H7 (cell line): ENCODE measurements at places on chromosomes 7 and 10. TPM values are rescaled to one million over a fixed set of nuclear protein-coding genes. Genes with fewer than 3 reads are reported as not detected.

Gene SEMA3D
- 0.90 and 1.6 TPM in 2 replicates for total RNA-seq

Gene GPR26
- 0.03 and 0.07 TPM in 2 replicates for total RNA-seq

Gene PRSS37
- not detected in 2 replicates for total RNA-seq

Gene ANKRD61
- 0.18 and 0.31 TPM in 2 replicates for total RNA-seq

Gene CCL24
- total RNA-seq, result not detected in 2 replicates

Gene ORC5
- 20.5 and 21.1 TPM in 2 replicates for total RNA-seq

Gene HDAC9
- total RNA-seq, result 2.1 and 5.4 TPM in 2 replicates

Gene LIPN
- not detected in 2 replicates for total RNA-seq

Gene CPA2
- total RNA-seq, result not detected in 2 replicates

Gene ASZ1
- not detected in 2 replicates for total RNA-seq

Gene KRIT1
- 18.3 and 19.8 TPM in 2 replicates for total RNA-seq

Gene CRYGN
- total RNA-seq, result 1.2 and 2.2 TPM in 2 replicates

Gene AGMO
- 0.63 and 1.1 TPM in 2 replicates for total RNA-seq

Gene GPR37
- 12.9 and 20.0 TPM in 2 replicates for total RNA-seq

Gene SRI
- 87.1 and 95.8 TPM in 2 replicates for total RNA-seq

Gene AMZ1
- 0.07 TPM in 1 of 2 replicates, not detected in the other for total RNA-seq

Gene NYAP1
- total RNA-seq, result 4.0 and 5.5 TPM in 2 replicates

Gene PPP1R17
- 0.22 and 2.3 TPM in 2 replicates for total RNA-seq

Gene TUBB8
- total RNA-seq, result 2.5 and 9.2 TPM in 2 replicates

Gene KNDC1
- total RNA-seq, result 13.7 and 16.7 TPM in 2 replicates

Gene SAP25
- 1.3 and 2.4 TPM in 2 replicates for total RNA-seq
